ENCODE measurements at places on chromosomes 5 and 9. TPM values are rescaled to one million over a fixed set of nuclear protein-coding genes. Genes with fewer than 3 reads are reported as not detected.

- no peaks in the 10 kb centered on the region for H3K36me3 ChIP-seq
- DNase-seq = no peak
- no peaks in the 10 kb centered on the region for H3K4me1 ChIP-seq
- H3K27me3 ChIP-seq = no peaks in the 10 kb centered on the region
- H3K27ac ChIP-seq = no peak overlapping the region
These were observed 460.8 kb downstream of the DMAC1 start for GRCh38 chr9:7338586-7339281.

GRCh38 chr5:12885018-12885417 lies 980.8 kb upstream of the CTNND2 start:
- H3K27me3 ChIP-seq = no peaks in the 10 kb centered on the region
- no peak overlapping the region for H3K4me3 ChIP-seq
- no peak overlapping the region for H3K27ac ChIP-seq
- no peak for DNase-seq
- H3K4me1 ChIP-seq = no peaks in the 10 kb centered on the region
- H3K36me3 ChIP-seq = no peaks in the 10 kb centered on the region

The SHB gene
- total RNA-seq = 9.9 TPM

DNA sequence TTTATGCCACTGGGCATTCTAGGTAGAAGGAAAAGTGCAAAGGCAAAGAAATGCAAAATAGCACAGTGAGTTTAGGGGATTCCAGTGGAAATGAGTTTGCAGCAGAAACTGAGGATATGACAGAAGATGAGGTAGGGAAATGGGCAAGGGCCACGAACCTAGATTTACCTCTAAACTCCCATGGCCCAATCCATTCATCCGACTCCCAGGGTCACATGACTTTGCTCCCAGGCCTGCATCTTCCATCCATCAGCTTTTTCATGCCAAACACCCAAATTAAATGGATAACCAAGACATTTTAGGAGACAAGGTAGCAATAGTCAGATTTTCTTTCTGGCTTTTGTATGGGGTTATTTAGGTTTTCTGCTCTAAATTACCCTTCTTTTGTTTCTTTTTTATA lies 22.2 kb upstream of the FABP6 start:
- H3K4me3 ChIP-seq = no peak overlapping the region
- no peak overlapping the region for H3K27ac ChIP-seq
- no peak for DNase-seq
- no peaks in the 10 kb centered on the region for H3K4me1 ChIP-seq
- H3K27me3 ChIP-seq = no peaks in the 10 kb centered on the region

DNA sequence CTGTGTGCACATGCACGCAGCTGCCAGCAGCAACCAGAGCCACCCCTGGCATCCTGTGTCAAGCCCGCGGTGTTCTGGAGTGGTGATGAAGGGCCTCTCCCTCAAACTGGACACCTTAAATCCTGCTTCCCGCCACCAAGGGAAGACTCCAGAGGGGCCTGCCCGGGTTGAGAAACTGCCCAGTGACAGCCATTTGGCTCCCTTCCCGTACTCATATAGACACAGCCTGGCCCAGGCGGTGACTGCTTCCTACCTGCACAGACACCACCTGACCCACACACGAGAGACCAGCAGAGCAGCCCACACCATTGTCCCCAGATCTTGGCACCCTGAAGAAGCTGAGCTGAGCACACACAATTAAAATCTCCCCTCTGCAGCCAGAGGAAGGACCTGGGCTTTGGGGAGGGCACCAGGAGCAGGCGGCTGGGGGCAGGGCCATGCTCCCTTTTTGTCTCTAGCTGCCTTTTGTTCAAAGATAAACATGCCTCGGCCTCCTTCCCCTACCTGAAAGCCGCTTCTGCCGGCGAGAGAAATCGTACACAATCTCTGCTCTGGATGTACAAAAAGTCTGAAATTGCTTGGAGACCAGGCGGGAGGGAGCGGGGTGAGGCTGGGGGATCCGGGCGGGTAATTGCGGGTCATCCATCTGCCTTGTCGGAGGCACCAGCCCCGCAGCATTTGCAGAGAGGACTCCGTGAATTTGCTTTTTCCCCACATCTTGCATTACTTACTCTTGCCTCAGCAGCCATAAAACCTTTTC lies 78.4 kb downstream of the TSPAN17 start:
- no peak overlapping the region for H3K27ac ChIP-seq
- H3K36me3 ChIP-seq = no peaks in the 10 kb centered on the region

The DMRTA1 gene
- total RNA-seq = not detected

Measured in GM23248 (cell line).